Inflammatory macrophage treated with lipopolysaccharide for 4 hours (primary cell): ENCODE measurements at places on chromosomes 6 and 20.

GRCh38 chr6:134452906-134453305 is 135.0 kb upstream of the SGK1 start:
- no peak for DNase-seq

DNA sequence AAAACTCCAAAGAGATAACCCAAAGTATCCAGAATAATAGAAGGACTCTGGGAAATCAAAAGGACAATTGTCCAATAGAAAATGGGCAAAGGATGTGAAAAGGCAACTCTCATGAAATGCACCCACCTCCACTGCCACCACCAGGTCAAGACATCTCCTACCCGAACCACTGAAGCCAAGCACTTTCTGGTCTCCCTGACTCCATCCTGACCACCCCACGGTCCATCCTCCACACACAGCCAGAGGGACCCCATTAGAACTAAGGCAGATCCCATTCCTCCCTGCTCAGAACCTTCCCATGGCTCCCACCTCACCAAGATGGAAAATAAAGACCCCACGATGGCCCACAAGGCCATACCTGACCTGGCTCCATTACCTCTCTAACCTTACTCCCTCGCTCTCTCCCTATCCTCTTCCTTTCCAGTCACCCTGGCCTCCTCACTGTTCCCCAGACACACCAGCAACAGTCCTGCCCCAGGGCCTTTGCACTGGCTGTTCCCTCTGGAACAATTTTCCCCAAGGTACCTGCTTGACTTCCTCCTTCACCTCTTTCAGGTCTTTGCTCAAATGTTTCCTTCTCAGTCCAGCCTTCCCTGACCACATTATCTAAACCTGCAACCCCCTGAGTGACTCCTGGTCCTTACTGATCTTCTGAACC is 108.1 kb downstream of the PREX1 start:
- no peak for DNase-seq

DNA sequence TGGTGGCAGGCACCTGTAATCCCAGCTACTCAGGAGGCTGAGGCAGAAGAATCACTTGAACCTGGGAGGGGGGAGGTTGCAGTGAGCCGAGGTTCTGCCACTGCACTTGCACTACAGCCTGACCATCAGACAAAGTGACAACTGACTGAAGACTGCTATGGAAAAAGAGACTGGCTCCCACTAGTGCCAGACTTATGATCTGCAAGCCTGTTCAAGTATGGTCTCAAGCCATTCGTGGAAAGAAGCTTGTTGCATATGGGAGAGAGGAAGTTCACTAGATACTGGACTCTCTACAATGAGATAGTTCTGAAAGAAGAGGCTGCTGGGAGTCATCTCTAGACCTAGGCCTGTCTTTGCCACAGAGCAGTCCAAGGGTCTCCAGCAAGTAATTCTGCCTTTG is 26.7 kb downstream of the MDN1 start:
- peak; percentile 47 for DNase-seq

DNA sequence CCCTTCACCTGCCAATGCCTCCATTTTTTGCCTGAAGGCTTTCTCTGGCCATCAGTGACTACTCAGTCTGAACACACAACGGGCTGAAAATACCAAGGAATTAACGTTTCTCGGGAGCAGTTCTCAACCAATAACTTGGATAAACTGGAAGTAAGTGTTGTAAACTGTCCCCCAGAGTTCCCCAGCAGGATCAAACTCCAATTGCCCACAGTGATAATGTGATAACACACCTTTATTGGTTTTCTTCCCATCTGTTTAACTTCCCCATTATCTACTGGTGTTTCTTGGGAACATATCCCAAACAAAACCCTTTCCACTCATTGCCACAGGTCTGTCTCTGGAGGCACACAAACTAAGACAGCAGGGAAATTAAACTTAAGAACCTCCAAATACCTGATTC is 21.8 kb upstream of the FAM135A start:
- DNase-seq, result no peak

- DNase-seq, result no peak
Observed at GRCh38 chr6:89887452-89888137, 6.7 kb upstream of the GJA10 start.

DNA sequence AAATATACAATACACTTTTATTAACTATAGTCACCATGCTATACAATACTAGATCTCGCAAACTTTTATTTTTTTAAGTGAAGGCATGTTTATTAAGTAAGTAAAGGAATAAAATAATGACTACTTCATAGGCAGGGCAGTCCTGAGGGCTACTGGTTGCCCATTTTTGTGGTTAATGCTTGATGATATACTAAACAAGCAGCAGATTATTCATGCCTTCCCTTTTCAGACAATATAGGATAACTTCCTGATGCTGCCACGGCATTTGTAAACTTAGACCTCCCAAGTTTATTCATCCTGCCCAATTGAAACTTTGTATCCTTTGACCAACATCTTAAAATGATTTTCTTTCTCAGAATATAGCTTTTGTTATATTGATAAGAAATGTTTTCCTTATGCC is 24.7 kb upstream of the HIVEP1 start:
- no peak for DNase-seq

GRCh38 chr6:169964486-169965180 is 213.2 kb downstream of the ERMARD start:
- no peak for DNase-seq

- DNase-seq, result no peak
Observed at GRCh38 chr6:35036059-35036827, 104.9 kb downstream of the TCP11 start.

DNA sequence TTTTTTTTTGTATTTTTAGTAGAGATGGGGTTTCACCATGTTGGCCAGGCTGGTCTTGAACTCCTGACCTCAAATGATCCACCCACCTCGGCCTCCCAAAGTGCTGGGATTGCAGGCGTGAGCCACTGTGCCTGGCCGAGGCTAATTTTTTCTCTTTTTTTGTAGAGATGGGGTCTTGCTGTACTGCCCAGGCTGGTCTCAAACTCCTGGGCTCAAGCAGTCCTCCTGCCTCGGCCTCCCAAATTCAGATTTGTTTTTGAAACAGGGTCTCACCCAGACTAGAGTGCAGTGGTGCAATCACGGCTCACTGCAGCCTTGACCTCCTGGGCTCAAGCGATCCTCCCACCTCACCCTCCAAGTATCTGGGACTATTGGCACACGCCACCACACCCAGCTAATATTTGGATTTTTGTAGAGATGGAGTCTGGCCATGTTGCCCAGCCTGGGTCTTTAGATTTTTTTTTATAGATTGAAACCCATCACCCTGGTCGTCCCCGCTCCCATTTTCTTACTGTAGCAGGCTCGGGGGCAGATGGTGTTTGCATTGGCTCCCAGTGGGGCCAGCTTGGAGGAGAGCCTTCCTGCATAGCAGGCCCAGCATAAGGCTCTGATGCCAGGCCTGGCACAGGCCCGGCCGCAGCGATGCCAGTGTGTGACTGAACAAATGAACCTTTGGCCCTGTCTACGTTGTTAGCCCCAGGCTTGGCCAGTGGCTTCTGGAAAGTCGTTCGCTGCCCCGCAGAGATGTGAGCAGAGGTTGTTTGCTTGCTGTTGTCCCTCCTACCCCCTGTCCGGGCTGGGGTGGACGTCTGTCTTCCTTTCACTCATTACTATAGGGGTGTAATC is 4.3 kb upstream of the MTG2 start:
- no peak for DNase-seq

DNA sequence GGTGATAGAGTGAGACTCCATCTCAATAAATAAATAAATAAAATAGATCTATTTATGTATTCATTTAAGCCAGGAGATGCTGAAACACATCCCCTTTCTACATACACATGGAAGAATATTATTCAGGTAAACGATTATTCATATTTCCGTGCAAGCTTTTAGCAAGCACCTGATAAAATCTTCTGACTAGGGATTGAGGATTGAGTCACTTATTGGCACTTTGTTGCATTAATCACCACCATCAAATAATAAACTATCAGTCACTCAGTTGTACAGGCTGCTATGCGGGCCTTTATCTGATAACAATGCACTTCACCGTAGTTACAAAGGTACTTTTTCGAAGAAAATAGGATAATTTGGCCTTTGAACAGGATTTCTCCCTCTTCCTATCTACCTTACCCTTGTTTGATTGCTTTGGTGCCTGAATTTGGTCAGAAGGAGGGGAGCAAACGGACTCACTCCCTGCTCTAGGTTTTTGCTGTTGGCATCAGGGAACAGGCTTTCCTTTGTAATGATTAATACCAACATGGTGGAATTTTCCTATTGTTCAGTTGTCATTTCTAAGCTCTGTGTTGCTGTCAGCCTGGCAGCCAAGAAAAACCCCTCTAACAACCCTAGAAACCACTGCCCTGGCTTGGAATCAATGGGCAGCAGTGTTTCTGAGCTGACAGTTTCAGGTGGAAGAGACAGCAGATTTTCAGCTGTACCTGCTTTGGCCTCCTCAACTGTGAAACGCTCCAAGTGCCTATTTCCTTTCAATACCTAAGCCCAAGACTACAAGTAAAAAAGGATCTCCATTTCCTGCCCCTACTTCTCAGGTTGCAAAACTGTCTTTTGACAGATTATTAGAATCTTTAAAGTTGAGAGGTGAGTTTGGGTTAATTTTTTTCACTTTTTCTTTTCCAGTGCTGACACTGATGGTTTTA is 63.0 kb downstream of the MYB start:
- DNase-seq, result no peak

GRCh38 chr20:41225091-41225490 is 87.7 kb downstream of the PLCG1 start:
- DNase-seq, result no peak

DNA sequence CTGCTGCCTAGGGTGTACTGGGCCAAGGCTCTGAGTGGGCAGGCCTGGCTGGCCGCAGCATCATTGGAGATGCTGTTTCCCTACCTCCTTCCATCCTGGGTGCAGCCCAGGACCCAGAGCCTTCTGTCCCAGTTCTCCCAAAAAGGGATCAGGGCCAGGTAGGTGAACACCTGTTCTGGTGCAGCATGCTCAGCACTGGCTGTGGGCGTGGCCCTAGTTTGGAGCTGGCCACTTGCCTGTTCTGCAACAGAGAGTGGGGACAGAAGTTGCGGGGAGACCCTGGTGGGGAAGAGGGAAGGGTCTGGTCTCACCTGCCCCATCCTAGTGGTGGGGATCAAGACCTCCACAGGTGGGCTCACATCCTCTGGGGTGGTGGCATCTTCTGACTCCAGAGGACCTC is 1.4 kb upstream of the ARMC12 start:
- no peak for DNase-seq

DNA sequence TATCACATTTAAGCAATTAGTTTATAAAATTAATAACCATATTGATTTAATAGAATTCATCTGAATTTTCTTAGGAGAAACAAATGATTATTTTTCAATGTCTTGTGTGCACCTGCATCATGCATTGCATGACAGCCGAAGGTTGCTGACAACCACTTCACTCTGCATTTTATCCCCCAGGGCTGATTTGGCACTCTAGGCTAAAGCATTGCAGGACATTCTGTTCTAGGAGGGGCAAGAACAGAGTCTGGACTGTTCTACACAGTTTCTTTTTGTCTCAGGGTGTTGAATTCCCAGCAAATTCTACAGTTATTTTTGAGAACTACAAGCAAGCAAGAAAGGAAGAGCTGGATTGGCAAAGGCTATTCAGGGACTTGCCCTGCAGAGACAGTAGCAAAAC is 570.4 kb upstream of the EYS start:
- DNase-seq, result no peak

- DNase-seq, result no peak
Observed at GRCh38 chr6:35829306-35829705, 24.2 kb downstream of the LHFPL5 start.

- no peak for DNase-seq
Observed at GRCh38 chr6:139519097-139519496, 144.6 kb upstream of the CITED2 start.

DNA sequence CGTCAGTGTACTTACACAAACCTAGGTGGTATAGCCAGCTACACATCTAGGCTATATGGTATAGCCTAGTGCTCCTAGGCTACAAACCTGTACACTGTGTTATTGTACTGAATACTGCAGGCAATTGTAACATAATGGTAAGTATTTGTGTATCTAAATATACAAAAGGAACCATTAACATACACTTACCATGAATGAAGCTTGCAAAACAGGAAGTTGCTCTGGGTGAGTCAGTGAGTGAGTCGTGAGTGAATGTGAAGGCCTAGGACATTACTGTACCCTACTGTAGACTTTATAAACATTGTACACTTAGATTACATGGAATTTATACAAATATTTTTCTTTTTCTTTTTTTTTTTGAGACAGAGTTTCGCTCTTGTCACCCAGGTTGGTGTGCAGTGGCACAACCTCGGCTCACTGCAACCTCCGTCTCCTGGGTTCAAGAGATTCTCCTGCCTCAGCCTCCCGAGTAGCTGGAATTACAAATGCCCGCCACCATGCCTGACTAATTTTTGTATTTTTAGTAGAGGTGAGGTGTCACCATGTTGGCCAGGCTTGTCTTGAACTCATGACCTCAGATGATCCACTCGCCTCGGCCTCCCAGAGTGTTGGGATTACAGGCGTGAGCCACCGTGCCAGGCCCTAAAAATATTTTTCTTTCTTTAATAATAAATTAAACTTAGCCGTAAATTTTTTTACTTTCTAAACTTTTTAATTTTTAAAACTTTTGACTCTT is 15.4 kb upstream of the KIAA1755 start:
- DNase-seq, result peak; percentile 87

DNA sequence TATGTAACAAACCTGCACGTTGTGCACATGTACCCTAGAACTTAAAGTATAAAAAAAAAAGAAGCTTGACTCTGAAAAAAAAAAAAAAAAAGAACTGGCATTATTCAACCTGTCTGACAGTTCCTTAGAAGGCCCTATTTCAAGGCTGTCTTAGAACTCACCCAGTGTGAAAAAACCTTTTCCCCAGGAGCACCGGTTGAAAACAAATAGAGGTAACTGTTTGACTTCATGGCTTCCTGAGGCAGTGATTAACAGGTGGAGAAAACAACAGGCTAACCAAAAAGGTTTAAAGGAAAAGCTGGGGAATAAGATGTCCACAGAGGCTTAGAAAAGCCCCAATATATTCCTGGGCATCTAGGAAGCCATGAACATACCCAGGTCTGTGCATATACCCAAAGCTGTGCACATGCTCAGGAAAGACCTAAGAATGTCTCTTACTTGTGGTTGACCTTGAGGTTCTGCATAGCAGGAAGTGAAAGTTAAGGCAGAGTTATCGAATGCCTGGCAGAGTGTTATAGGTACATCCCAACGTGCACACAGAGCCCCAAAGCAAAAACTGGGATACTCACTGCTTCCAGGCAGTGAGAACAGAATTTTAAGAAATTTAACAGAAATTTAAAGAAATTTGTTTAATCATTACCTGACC is 7.0 kb downstream of the UQCC1 start:
- no peak for DNase-seq

- DNase-seq, result peak; percentile 65
Observed at GRCh38 chr6:159043947-159044346, 844 bp downstream of the TAGAP start.
